8988T (cell line): ENCODE measurements at places on chromosomes 3 and 15.

- no peak for DNase-seq
Observed at GRCh38 chr3:86563400-86563970, 427.5 kb downstream of the VGLL3 start.

GRCh38 chr3:177860184-177860583, 662.9 kb upstream of the TBL1XR1 start:
- DNase-seq = no peak

GRCh38 chr3:72332689-72333088, 515.6 kb downstream of the SHQ1 start:
- no peak for DNase-seq

DNA sequence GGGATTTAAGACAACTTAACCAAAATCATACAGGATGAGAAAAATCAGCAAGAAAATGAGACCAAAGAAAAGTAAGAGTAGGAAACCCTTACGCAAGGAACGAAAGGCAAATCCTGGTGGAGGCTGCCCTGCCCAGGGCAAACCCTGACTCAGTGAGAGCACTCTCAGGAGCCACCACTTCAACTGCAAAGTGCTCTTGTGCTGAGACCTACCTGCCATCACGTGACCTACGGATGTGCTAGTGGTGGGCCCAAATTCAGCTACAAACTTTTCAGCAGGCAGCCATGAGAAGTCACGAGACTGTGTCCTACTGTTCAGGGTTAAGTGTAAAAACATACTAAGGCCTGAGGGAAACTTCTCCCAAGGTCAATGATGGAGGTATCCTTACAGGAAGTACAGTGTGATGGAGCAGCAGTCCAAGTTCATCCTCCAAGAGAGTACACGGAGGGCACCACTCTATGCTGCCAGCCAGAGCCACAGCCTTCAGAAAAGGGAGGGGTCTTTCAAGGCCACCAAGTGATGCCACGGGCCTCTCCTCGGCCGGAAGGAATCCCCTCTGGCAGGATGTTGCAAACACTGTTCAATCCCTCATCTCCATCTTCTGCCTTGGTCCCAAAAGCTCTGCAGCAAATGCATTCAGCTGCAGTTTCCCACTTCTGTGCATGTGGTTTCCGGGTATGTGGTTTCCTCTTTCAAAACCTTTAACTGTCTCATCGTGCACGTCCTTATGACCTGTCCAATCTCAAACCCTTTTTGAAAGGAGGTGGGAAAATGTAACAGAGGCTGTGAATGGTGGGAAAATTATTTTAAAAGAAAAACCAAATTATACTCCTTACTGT, 9.5 kb downstream of the CHSY1 start:
- no peak for DNase-seq

GRCh38 chr3:176692966-176693785, 504.1 kb downstream of the TBL1XR1 start:
- DNase-seq = no peak

- DNase-seq = no peak
Observed at GRCh38 chr3:128187495-128187894, 34.2 kb downstream of the EEFSEC start.

DNA sequence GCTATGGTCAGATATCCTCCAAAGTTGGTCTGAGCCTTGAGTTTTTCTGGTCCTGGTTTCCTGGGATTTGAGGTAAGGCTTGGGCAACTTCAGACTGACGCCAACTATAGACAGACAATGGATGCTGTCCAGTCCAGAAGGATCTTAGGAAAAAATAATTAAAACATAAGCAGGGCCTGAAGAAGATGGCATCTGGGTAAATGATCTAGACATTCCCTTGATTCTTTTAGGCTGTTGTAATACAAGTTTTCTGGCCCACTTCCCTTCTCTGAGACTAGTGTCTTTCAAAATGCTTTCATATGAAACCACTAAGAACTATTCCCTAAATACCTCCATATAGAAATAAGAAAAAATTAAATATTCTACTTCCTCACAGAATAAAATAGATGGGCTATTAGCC, 47.7 kb upstream of the PLXND1 start:
- no peak for DNase-seq

DNA sequence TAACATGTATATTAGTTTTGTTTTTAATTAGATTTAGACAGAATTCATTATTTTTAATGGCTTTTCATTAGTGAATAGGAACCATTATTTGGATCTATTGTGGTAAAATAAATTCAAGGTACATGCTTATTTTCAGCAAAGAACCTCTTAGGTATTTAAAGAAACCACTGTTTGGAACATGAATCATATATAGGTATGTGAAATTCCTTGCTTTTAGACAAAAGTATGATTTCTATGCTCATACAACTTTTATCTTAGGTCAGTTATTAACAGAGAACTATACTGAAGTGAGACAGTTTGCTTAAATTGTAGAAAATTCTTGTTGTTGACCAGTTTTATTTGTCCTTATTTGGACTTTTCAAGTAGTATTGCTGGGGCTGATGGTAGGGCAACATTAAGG, 389.9 kb downstream of the FEZF2 start:
- no peak for DNase-seq

- DNase-seq = no peak
Observed at GRCh38 chr15:78992416-78993256, 47.8 kb upstream of the CTSH start.

DNA sequence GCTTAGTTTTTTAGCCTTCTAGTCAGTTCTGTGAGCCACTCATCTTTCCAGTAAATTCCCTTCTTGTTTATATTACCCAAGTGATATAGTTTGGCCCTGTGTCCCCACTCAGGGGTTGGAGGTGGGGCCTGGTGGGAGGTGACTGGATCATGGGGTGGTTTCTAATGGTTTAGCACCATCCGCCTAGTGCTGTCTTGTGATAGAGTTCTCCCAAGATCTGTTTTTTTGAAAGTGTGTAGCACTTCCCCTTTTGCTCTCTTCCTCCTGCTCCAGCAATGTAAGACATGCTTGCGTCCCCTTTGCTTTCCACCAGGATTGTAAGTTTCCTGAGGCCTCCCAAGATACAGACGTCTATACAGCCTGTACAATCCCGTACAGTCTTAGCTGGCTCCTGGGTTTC, 53.7 kb upstream of the INO80 start:
- no peak for DNase-seq

DNA sequence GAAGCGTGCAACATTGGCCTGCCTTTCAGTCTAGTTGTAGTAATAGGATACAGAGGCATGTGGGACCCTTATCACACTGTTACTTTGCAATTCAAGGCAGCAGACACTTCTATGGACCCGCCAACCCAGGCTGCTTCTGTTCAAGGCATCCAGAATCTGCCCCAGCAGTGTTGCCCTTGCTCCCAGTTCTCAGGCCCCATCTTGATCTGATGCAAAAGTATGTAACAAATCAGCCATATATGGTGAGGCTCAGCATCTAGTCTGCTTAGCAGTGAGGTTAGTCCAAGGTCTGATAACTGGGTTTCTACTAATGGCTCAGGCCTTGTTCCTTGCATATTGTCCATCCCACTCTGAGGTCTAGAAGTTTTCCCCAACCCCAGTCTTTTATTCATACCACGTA, 17.9 kb downstream of the C2CD4B start:
- DNase-seq = no peak

DNA sequence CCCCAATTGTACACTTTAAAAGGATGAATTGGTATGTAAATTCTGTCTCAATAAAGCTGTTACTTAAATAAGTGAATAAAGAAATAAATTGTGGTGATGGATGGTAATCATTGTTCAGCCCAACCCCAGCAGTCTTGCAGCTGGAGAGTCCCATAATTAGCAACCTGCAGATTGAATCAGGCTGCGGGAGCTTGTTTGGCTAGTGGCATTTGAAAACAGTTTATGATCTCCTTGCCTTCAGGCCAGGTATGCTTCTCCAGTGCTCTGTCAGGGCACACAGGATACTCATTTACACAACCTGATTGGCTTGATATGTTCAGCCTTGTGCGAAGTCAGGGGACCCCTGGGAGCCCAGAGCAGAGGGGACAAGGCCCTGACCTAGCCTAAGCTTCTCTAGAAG, 16.5 kb upstream of the TSEN2 start:
- no peak for DNase-seq
